Activated CD4-positive, CD25-positive, alpha-beta regulatory T cell treated with anti-CD3 and anti-CD28 coated beads, Interleukin-2, amount 50 U/mL, for 72 hours (primary cell): ENCODE measurements at places on chromosomes 5 and 9.

- no peak for DNase-seq
Measured at GRCh38 chr5:59428391-59428790, 465.1 kb downstream of the PDE4D start.

GRCh38 chr5:39670391-39670790, 245.6 kb upstream of the DAB2 start:
- no peak for DNase-seq

DNA sequence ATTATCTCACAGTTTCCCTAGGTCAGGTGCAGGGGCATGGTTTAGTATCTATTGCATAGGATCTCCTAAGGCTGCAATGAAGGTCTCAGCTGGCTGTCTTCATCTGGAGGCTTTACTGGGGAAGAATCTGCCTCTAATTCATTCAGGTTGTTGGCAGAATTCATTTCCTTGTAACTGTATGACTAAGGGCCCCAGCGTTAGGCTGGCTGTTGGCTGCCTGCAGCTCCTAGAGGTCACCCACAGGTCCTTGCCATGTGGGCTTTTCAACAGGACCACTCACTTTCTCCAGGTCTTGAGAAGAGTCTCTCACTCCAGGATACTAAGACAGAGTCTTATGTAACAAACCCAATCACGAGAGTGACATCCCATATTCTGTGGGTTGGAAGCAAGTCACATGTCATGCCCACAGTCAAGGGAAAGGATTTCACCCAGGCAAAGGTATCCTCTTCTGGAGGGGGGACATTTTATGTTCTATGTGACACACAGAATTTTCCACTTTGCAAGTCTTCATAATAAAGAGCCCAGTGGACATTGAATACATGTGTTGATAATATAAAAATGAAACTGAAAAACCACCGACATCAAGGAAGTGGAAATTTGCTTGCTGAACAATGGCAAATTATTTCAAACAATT, 38.2 kb downstream of the HMHB1 start:
- DNase-seq = no peak

- DNase-seq = no peak
Measured at GRCh38 chr9:133124907-133125275, 3.9 kb upstream of the RALGDS start.

- no peak for DNase-seq
Measured at GRCh38 chr9:106287731-106288130, 575.2 kb upstream of the ZNF462 start.

DNA sequence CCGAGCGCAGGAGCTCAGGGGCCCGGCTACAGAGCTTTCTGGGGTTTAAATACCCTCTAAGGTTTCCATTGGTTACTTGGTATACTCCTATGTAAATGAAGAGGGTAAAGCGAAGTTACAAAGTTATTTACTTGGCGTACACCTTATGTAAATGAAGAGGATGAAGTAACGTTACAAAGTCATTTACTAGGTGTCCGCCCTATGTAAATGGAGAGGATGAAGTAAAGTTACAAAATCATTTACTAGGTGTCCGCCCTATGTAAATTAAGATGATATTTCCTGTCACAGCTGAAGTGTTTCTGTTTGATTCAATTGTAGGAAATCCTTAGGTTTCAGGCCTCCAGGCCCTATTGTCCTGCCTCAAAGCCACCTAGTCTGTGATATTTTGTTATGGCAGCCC, 358.2 kb downstream of the MTRR start:
- DNase-seq = no peak

- DNase-seq = no peak
Measured at GRCh38 chr9:87435189-87435880, 62.3 kb upstream of the DAPK1 start.

DNA sequence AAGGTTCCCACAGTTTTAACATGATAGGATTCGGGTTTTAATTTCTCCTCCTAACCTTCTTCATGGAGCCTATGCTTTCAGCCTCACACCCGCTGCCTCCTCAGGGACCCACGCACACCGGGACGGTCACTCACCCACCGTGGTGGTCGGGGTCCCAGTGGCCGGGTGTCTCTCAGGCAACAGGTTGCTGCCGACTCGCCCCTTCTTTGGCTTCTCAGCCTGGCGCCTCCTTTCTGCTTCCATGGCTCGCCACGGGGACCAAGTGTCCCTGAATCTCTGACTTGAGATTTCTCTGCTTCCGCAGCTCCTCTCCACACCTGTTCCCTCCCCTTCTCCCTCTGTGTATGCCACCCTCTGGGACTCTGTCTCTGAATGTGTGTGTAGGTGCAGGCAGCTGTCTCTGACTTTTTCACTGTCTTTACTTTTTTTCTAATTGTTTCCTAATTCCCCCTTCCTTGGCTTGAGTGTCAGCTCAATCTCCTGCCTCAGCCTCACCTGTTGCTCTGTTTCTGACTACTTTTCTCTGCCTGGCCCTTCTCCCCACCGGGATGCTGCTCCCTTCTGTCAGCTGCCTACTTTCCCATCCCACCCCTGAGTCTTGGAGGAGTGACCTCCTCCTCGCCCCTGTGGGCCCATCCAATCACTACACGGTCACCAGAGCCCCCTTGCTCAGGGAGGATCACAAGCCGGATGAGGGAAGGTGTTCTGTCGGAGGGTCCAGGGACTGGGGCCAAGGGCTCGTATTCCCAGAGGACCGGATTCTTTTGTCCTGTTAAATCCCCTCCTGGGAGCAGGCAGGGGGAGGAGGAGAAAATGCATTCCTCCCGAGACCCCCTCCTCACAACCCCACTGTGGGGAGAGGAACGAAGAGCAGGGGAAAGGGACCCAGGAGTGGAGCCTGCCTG, at the start of gene PROP1:
Gene PROP1, minus strand, starts transcription at position 552 of the 905 bp plus-strand sequence. Its CDS starts 309 bp downstream, at position 243.
- no peak for DNase-seq

DNA sequence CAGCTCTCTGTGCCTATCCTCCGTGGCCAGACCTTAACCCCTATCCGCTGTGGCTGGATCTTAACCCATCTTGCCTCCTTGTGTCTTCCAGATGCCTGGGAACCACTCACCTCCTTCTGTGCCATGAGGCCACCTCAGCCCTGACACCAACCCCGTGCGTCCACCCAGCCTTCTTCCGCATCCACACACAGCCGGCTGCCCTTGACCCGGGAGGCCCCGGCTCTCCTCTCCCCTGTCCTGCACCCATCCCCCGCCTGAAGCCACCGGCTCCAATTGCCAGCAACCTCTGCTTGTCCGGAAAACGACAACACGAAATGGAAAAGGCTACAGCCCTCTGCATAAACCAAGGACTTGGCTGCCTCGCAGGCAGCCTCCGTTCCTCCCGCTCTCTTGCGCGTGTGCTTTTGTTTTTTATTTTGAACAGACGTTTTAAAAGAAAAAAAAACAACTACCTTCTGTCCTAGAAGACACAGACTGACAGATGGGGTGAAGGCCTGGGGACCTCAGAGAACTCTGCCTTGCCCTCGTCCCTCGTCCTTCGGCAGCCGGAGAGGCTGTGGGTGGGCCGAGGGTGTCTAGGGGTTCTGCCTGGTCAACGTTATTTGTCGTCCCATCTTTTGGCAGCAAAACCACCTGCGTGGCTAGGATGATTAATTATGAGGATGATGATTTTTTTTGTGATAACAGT, 32.5 kb upstream of the HMCN2 start:
- no peak for DNase-seq

- no peak for DNase-seq
Measured at GRCh38 chr9:113184539-113184938, 33.7 kb downstream of the SLC31A2 start.

GRCh38 chr9:133124123-133124906, 3.3 kb upstream of the RALGDS start:
- no peak for DNase-seq

GRCh38 chr5:150119421-150120061, 33.2 kb upstream of the CSF1R start:
- DNase-seq = peak; percentile 25
